ENCODE measurements at places on chromosomes 16 and 17.
A peak's percentile ranks its signal among the peaks of the same experiment; 100 is the strongest.

DNA sequence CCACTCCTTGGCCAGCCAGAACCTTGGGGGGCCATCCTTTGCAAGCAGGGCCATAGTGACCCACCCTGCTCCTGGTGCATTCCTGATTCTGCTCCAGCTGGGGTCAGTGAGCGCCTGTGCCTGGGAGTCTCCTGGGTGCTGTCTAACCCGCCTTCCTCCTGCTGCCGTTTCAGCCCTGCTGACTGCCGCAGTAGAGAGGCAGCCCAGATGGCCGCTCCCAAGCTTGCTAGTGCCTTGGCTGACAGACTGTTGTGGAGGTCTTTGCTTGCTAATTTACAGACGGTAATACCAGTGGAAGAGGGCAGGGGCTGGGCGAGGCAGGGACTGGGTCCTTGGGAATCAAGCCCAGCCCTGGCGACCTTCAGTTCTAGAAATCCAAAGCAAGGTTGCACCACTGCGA lies 99.6 kb downstream of the SOCS1 start:
- no peak for DNase-seq

DNA sequence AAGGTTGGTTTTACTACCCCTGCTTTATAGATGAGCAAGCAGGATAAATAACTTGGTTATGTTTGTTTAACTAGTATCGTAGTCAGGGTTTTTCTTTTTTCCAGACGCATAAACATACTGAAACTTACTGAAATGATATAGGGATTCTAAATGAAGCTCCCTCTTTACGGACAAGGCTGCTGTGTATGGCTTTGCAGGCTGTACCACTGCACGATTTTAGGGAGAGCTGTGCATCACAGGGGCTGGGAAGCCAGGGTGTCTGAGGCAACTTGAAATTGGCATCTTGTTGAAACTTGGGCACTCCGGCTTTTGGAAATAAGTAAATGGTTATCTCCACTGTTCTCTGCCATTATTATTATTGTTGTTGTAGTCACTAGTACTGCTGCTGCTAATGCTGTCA lies 218.1 kb upstream of the CDH8 start:
- no peak for DNase-seq

DNA sequence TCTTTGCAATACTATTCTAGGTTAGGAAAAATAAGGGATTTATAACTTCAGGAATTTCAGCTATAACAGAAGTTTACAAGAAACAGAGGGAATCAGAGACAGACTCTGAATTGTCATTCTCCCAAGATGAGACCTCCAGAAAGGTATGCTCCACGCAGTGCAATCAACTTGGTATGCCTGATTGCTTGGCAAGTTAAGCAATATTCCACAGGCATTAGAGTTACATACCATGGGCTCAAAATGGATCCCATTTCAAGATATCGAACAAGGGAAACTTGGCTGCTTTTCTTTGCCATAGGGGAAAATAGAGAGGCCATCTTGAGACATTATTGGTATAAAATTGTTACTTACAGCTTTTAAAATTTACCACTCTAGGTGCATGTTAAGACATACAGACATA lies 615.6 kb upstream of the SOX9 start:
- peak; percentile 27 for DNase-seq

GRCh38 chr17:81519284-81520020 lies 6.9 kb upstream of the ACTG1 start:
- no peak for DNase-seq

DNA sequence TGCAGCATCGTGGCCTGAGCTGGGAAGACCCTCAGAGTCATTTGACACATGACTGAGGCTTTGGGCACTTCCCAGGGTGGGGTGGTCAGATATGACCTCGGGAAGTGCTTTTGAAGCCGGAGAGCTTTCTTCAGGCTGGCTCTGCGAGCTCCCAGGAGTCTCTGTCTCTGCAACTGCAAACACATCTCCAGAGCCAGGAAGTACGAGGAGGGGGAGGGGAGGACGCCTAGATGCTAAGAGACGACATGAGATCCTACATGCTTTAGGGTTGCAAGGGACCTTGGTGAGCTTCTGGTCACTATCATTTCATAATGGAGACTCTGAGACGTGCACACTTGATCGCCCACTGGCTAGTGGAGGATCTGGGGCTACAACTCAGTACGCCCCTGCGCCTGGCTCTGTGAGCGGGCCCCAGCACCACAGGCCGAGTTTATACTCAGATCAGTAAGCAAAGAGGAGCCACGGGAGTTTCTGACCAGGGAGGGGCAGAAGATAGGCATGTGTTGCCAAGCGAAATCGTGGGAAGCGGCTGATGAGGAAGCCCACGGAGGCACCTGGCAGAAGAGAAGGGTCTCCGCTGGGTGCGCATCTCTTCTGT lies 527 bp upstream of the MGAT5B start:
- DNase-seq, result peak; percentile 39

DNA sequence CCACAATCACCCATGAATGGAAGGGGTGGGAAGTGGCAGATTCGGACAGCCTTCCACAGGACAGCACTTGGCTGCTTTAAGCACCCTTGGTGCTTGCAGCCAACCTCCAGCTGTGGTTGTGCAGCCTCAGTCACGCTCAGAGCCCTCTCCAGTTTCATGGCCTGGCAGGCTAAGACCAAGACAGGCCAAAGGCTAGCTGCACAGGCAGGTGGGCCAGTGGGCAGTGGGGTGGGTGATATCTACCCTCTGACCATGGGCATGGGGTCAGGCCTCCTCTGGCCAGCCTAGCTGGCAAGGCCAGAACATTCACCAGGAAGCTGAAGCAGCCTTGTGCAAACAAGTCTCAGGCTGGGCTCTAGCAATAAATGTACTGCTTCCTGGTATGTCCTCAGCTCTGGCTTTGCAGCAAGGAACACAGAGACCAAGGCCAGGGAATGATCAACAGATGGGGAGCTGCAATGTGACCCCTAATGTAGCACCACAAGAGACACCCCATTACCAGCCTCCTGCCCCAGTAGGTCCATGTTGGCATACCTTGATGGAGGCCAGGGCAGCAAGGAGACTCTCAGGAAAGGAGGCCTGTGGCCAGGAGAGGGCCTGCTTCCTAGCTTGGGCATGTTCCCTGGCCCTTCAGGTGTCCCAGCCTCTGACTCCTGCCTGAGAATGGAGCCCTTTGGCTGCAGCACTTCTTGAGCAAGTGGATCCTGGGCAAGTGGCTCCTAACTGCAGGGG lies 20.9 kb downstream of the HSD11B2 start:
- no peak for DNase-seq

DNA sequence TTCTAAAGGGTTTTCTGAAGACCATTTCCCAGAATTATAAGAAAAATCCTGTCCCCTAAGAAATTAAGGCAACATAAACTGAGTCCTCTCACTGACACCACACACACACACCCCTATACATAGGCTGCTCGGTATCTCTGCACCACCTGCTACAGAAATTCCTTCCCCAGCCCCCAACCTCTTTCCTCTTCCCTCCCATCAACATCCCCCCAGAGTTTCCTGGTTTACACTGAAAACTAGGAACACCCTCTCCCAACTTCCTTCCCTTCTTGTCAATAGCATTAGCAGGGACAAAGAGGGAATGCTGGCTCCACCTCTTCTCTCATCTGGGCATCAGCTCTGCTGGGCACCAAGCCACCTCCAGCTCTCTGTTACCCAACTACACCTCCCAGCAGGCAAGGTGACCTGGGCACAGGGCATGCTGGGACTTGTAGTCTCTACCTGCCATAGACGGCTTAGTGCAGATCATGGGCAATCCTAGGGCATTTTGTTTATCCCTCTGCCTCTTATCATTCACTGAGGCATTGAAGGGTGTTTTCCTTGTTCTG lies 15.7 kb downstream of the CAVIN1 start:
- DNase-seq, result peak; percentile 25

GRCh38 chr16:51952500-51952899 lies 594.4 kb downstream of the TOX3 start:
- DNase-seq, result peak; percentile 28

- peak; percentile 51 for DNase-seq
Observed at GRCh38 chr17:47850692-47851573, at the start of gene SP6. TSS of gene SP6 (minus strand) at chr17:47851163. CDS start at chr17:47848429, 2,734 bp downstream.

DNA sequence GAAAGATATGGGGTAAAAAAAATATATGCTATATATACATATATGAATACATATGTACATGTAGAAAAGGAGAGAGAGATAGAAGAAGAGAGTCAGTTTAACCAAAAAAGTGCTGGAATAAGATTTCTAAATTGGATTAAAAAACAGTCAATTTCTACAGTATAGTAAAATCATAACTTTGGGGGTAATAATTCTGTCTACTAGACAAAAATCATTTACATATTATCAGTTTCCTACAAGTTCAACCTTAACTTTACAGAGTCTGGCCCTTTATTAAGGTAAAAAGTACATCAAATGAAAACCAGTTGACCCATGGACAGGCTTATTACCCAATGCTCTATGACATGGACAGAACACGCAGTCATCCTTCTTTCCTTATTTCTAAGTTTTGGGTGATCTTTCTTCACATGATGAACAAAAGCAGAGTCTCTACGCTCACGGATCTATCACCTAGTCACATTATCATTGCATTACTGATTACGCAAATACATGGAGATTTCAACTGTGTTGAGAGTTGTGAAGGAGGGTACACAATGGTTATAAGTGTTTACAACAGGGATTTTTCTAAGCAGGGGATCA lies 63.9 kb upstream of the SMIM36 start:
- no peak for DNase-seq

GRCh38 chr17:65885541-65886312 lies 306.2 kb downstream of the CEP112 start:
- DNase-seq, result no peak

GRCh38 chr16:9340526-9341256 lies 249.2 kb downstream of the HAPSTR1 start:
- DNase-seq, result no peak

GRCh38 chr16:13992322-13992721 lies 72.4 kb downstream of the ERCC4 start:
- no peak for DNase-seq

DNA sequence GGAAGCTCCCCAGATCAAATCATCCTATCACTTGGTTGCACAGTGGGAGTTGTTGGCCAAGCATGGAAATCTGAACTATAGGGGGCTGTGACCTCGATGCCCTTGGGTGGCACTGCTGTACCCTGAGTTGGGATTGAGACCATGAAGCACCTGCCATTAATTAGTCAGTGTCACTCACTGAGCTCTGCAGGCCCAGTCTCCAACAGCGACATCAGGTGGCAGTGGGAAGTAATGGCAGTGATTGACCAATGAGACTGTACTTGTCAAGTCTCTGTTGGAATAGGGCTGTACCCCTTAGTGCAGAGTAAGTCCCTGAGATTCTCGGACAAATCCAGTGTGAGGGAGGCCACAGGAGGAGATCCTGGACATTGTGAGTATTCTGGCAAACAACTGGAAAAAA lies 118.0 kb upstream of the RPL38 start:
- DNase-seq, result no peak

GRCh38 chr17:58565389-58566311 lies 51.2 kb upstream of the MTMR4 start:
- no peak for DNase-seq

- DNase-seq, result no peak
Observed at GRCh38 chr16:84324434-84325262, 30.0 kb downstream of the WFDC1 start.

Data from fibroblast of villous mesenchyme (primary cell).